DND-41 (cell line): ENCODE measurements at places on chromosomes 12 and 14.

- DNase-seq, result no peak
Observed at GRCh38 chr12:712172-712863, 40.1 kb upstream of the WNK1 start.

- no peak for DNase-seq
Observed at GRCh38 chr12:88969127-88969526, 383.2 kb downstream of the DUSP6 start.

DNA sequence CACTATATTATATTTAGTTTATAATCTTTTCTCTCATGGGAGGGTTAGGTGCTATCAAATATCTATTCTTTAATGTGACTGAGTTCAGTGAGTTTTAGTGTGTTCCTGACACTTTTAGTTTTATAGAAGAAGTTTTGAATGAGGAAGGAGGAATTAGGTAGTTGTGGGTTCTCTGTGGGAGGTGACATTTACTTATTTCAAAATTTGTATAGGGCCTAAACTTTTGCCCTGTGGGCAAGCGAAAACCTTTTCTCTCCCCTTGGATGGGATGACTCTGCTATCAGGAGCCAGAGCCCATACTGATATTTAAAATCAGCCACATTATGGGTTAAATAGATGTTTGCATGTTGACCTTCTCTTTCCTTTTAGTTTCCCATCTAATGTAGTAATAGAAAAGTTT is 43.6 kb downstream of the SPATS2 start:
- DNase-seq, result no peak

DNA sequence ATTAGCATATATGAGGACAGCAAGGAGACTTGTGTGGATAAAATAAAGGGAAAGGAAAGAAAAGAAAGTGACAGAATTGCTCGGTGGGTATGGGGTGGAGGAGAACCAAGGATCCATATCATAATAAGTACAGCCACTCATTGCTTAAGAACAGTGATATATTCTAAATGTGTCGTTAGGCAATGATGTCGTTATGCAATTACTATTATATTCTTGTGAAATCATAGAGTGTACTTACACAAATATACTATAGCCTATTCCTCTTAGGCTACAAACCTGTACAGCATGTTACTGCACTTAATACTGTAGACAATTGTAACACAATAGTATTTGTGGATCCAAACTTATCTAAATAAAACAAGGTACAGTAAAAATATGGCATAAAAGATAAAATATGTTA is 271.1 kb downstream of the CCER1 start:
- DNase-seq, result no peak

DNA sequence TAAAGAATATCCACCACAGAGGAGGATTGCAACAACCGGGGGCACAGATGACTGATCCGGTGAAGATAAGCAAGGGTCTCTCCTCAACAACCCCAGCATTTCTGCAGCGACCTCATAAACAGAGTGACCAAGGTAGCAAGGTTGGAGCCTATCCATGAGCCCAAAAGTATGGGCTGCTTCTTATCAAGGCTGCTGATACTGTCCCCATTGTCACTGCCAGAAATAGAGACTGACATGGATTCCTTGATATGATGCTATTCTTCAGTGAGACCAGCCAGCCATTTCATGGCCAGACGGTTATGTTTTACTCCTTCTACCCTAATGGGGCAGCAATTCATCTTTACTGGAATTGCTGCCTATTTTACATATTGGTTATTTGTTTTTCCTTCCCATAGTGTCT is 61.9 kb upstream of the ARHGAP5 start:
- DNase-seq, result no peak

GRCh38 chr12:91804533-91804932 is 341.1 kb downstream of the BTG1 start:
- no peak for DNase-seq

GRCh38 chr14:23831596-23831995 is 122.0 kb upstream of the DHRS4 start:
- no peak for DNase-seq

DNA sequence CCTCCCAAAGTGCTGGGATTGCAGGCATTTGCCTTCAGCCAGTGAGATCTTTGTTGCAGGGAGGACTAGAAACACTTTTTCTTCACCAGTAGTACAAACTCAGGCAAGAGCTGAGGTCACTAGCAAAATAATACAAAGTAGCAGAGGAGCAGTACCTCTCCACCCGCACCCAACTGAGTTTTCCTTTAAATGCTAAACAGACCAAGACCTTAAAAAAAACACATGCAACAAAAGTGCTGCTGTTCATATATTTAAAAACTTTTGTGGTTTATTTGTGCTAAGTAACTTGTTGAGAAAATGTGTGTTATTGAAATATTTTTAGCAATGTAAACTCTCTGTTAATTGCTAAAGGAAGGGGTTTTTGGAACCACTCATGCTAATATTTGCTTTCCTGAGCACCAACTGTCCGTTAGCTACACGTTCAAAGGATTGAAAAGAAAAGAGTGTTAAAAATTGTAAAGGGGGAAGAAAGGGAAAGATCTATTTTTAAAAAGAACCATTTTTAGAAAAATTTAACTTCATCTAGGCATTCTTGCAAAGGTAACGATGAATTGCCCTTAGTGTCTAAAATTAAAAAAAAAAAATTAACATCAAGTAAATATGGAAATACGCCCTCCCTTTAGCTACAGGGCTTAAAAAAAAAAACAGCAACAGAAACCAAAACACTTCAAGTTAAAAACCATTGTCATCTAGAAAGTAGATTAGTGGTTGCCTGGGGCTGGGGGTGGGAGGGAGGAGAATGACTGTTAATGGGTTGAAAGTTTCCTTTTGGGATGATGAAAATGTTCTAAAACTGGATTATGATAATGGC is 114.0 kb upstream of the KRAS start:
- DNase-seq, result no peak

- no peak for DNase-seq
Observed at GRCh38 chr12:64497484-64497883, 45.6 kb downstream of the TBK1 start.

GRCh38 chr14:72685456-72685855 is 208.4 kb downstream of the DPF3 start:
- no peak for DNase-seq

DNA sequence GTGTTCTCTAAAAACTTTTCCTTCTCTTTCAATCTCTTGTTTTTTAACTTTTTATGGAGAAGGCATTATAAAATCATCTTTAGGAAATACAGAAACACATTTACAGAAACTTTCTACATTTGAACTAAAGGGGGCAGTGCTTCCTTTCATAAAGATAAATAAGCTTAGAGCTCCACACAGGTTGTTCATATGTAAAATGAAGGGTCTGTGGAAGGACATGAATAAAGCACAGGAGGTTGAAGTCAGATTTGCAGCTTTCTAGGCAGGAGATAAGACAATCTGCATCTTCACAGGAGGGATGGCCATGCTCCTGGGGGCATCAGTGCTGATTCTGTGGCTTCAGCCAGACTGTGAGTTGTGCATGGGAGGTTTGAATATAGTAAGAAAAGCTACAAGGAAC is 426.0 kb downstream of the DAD1 start:
- DNase-seq, result no peak

DNA sequence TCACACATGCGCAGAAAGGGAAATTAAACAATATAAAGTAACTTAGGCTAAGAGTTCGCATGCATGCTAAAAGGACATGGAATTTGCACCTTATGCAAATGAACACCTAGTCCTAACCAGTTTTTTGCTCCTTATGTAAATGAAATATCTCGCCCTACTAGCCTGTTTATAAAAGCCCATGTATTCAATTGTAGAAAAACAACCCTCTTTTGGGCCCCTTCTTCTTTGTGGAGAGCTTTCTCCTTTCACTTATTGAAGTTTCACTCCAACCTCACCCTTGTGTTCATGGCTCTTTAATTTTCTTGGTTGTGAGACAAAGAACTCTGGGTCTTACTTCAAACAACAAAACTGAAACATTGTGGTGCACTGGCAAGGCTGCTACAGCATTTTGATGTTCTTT is 333.4 kb upstream of the ATXN7L3B start:
- no peak for DNase-seq

DNA sequence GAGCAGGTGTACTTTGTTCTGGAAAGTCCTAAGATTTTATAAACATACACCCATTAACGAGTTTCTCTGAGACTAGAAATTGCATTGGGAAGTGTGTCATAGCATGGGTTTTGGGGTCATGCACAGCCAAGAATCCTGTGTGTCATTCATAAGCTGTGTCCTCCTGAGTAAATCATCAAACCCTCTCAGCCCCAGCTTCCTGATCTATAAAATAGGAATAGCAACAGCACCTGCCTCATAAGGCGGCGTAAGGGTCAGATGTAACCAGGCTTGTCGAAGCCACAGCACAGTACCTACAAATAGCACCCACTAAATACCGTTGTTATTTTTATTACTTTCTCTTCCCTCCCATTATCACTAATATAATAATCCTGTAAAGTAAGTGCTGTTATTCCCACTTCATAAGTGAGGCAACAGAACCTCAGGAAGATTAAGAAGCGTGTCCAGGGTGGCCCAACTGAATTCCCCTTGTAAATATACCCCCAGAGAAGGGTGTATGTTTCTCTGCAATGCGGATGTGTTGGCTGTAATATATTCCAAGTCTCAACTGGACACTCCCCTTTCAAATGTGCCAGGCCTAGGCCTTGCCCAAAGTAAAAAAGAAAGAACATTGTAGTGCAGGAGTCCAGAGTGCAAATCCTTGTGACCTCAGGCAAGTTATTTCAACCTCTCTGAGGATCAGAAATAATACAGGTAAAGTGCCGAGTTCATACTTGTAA is 188.3 kb upstream of the BCL2L14 start:
- DNase-seq, result no peak

DNA sequence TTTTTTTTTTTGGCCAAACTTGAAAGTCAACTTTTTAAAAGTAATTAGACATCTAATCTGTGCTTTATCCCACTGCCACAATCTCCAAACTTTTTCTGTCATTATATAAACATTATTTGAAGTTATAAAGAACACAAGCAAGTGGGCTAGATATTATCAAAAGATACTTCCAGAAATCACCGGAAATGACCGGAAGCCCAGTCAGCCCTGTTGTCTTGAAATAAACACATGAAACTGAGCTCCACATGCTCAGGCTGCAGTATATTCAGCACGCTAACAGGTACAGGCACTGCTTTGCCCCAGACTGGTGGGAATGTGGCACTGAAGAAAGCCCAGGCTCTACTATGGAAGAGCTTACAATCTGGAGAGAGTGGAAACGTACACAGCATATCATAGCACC is 158.9 kb upstream of the PLEKHG7 start:
- no peak for DNase-seq

DNA sequence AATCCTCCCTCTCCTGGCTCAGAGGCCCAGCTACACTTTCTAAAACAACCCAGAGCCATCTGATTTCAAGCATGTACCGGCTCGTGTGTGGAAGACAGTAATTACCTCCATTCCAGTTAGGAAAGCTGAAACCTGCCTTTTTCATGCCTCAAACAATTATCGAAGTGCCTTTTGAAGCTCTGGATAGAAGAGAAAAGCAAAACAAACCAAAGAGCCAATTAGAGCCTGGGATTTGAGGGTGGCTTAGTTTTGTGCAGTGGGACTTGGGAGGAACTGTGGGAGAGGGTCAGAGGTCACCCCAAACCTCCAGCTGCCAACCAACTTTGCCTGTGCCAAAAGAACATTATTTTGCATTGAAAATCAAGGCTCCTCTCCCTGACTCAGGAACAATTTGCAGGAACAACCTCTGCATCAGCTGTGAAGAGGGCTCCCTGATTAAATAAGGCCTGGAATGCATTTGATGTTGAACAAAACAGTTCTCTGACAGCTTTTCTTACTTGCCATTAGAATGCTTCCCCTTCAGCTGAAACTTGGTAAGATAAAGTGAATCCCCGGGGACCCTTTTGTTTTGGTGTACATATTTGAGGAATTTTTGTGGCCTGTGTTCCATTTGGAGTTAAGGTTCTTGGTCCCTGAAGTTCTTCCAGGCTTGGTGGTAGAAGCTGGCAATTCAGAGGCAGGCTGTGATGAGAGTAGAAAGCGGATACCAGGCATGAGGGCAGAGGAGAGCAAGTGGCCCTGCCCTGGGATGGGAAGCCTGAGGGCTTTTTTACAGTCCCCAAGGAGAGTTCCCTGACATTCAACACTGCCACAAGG is 270.1 kb downstream of the ZFP36L1 start:
- no peak for DNase-seq
